ENCODE measurements at places on chromosomes 6 and 20. TPM values are rescaled to one million over a fixed set of nuclear protein-coding genes. Genes with fewer than 3 reads are reported as not detected.

Gene SLPI
- total RNA-seq: not detected

Gene NKX2-4
- not detected for total RNA-seq

Gene CPXM1
- 3.5 TPM for total RNA-seq

Gene ENPP4
- 2.4 TPM for total RNA-seq

Gene RANBP9
- 31.1 TPM for total RNA-seq

Gene DBNDD2
- total RNA-seq: 3.4 TPM

Gene KIFC1
- 15.0 TPM for total RNA-seq

Gene KLC4
- total RNA-seq: 19.5 TPM

Gene THBD
- total RNA-seq: 18.5 TPM

Gene NHSL1
- 1.8 TPM for total RNA-seq

Gene DHX16
- 39.2 TPM for total RNA-seq

Gene CLVS2
- 0.12 TPM for total RNA-seq

Gene DUSP15
- not detected for total RNA-seq

Gene COL19A1
- under 0.01 TPM for total RNA-seq

Gene NCOA7
- total RNA-seq: 46.1 TPM

Gene VNN1
- not detected for total RNA-seq

Gene NOX3
- total RNA-seq: not detected

Gene WFDC5
- not detected for total RNA-seq

Gene TXLNB
- 0.37 TPM for total RNA-seq

Gene SAPCD1
- 1.2 TPM for total RNA-seq

Gene SSTR4
- total RNA-seq: not detected

Gene MAP3K5
- total RNA-seq: 24.2 TPM

Gene TMEM217
- 1.6 TPM for total RNA-seq

Gene NKX2-2
- total RNA-seq: not detected

Gene RAB44
- total RNA-seq: not detected

Gene HSD17B8
- 8.9 TPM for total RNA-seq

Gene PIGU
- 8.2 TPM for total RNA-seq

Gene MRAP2
- 4.9 TPM for total RNA-seq

Gene KCNK16
- not detected for total RNA-seq

Gene CCDC28A
- total RNA-seq: 17.9 TPM

Gene DNMT3B
- total RNA-seq: 7.4 TPM

Gene RPN2
- 224 TPM for total RNA-seq

Gene GHRH
- not detected for total RNA-seq

Gene VSX1
- not detected for total RNA-seq
